ENCODE measurements at places on chromosomes 3 and 15.

DNA sequence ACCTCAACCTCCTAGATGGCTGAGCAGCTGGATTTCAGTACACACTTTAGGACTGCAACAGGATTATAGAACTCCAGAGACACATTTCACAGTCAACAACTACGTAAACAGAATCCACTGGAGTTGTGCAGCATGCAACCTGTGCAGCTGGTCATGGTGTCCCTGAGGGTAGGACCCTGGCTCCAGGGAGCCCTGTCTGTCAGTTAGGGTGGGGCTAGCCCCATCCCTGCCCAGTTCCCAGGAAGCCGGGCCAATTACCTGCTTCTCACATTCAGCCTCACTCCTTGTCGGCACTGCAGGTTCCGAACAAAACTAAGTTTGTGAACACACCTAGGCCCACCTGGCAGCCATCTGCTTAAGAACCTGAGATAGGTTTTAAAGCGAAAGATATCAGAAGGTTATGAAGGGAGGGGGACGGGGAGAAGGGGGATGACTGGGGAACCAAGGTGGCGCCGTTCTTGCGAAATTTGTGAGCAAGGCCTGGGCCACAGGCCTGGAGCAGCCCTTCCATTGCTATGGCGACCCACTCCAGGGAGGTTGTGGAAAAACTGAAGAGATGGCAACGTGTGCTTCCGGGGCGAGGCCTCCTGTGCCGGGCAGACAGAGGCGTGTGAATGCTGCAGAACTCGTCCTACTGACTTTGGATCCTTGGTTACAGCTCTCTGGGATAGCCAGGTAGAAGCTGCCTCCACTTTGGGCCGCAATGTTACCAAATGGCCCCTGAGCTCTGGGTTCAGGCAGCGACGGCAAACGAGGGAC, 25.3 kb downstream of the ACSBG1 start:
- DNase-seq, result no peak

DNA sequence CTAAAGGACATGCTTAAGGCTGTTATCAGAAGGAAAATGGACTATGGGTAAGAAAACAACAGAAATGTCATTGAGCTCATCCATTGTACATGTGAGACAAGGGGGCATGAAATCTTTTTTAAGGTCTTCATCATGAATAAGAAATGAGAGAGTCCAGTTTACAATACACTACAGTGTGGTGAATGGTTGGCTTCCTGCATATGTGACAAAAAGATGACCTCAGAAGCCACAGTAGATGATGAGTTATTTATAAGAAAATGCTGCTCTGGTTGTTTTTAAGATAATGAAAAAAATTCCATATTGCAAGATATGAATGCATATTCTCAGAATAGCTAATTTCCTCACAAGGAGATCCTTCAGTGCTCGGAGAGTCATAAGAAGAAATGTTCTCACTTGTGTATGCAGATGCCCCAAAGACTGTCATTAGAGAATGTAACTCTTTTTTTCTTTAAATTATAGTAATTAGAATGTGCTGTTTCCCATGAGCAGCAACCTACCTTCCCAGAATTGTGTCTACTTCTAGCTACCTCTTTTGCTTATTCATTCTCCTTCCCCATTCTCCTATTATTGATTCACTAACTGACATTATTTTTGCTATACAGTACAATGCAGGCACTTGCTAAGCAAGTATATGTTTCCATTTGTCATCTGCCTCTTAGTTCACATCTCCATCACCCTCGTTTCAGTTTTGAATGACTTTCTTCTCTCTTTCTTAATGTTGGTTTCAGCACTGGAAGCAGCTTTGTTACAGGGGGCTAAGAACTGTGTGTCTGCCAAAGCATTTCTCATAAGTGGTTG, 152.0 kb upstream of the PEX5L start:
- DNase-seq, result no peak

DNA sequence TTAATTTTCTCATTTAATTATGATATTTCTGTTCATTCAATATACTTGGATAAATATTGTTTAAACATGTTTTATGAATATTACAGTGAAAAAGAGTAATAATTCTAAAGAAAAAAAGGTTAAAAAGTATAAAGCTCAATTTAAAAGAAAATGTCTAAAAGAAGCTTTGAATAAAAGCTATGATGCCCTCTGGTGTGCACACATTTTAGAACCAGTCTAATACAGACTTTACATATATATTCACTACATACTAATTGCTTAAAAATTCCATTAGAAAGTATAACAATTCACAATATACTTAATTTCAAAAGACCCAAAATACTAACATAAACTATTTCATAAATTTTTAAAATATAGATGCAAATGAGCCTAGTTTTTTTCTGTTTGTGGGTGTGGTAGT, 909.1 kb upstream of the ROBO1 start:
- no peak for DNase-seq

- no peak for DNase-seq
Measured at GRCh38 chr3:181727341-181728032, 15.8 kb downstream of the SOX2 start.
